NCI-H1694 (cell line): ENCODE measurements at places on chromosomes 12 and 14.

GRCh38 chr12:101076921-101077320 lies 133.1 kb downstream of the SLC5A8 start:
- DNase-seq = peak; percentile 43

DNA sequence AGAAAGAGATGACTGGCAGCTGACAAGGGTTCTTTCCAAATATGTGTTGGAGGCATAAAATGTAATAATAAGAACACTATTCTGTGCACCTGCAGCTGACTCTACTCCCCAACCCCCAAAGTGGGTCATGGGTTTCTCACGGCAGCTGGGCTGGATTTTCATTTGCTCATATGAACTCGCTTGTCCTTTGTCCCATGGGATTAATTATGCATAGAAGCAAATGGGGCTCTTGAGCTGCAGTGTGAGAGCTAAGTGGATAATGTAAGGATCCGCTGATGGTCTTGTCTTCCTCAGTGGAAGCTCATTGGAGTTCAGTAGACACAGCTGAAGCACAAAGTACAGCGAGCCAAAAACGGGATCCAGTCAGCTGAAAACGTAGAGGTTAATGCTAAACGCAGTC lies 46.3 kb downstream of the TTC8 start:
- DNase-seq = no peak

DNA sequence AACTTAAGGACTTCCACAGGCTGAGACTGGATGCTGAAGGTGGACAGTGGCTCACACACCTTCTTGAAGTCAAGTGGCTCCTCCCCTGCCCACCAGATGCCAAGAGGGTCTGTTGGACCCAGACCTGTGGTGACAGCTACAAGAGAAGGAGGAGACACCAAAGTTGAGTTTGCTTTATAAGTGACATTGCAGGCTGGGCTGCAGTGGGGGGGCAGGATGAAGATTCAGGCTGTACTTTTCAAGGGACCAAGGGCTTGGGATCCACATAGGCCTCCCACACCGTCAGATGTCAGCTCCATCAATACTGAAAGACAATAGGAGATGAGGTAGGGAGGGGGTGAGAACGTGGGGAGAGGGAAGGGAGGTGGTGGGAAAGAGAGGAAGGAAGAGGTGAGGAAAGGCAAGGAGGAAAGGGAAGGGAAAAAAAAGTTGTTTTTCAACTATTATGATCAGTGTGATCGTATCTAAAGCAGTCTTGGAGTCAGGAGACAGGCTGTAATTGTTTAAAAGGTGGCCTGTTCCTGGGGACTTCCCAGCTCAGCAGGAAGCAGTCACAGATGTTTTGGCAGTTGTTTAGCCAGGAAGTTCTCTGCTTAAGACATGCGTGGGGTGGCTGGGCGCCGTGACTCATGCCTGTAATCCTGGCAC lies 84.1 kb upstream of the RESF1 start:
- DNase-seq = no peak

DNA sequence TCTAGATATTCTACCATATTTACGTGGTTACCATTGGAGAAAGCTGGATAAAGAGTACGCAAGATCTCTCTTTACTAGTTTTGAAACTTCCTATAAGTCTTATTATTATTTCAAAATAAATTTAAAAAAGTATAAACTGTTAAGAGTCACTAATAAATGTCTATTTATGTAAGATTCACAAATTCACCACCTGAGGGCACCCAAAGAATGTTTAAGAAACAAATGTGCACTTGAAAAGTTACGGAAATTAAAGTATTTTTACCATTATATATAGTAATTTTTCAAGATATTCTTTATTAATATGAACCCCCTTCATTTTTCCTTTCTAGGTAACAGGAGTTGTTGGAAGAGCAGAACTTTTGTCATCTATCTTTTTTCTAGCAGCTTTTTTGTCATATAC lies 11.9 kb downstream of the TMTC3 start:
- DNase-seq = no peak

DNA sequence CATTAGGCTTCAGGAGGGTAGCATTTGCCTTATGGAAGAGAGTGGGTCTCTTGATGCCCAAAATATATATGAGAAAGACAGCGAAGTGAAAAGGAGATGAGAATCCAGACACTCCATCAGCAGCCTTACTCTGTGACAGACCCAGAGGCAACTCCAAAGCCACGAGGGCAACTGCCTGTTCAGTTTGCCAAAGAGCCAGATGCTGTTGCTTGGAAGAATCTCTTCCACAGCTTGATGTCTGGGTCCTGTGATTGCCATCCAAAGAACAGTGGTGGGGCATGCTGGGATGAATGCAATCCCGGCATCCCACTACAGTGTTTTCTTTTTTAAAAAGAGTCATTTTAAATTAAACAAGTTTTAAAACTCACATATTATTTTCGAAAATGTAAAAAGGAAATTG lies 10.9 kb upstream of the OTX2 start:
- peak; percentile 81 for DNase-seq

GRCh38 chr14:55583942-55584468 lies 4.0 kb downstream of the KTN1 start:
- DNase-seq = no peak

GRCh38 chr14:56115976-56116893 lies 2.0 kb upstream of the PELI2 start:
- DNase-seq = no peak

DNA sequence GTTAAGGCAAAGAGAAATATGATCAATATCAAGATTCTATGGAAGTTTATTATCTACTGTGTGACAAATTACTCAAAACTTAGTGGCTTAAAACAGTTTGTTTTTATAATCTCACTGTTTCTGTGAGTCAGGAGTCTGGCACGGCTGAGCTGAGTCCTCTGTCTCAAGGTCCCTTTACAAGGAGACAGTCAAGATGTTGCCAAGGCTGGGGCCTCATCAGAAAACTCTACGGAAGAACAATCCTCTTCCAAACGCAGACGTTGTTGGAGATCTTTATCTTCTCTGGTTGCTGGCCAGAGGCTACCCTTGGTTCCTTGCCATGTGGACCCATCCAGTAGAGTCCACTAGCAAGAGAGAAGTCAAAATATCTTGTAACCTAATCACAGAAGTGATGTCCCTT lies 100.6 kb upstream of the CCND2 start:
- no peak for DNase-seq

GRCh38 chr14:65131301-65131701 lies 29.0 kb upstream of the MAX start:
- DNase-seq = no peak

- DNase-seq = no peak
Measured at GRCh38 chr12:20368114-20368650, at the start of gene PDE3A. Gene PDE3A (plus strand): TSS chr12:20368537. CDS start chr12:20369285, 748 bp downstream.

DNA sequence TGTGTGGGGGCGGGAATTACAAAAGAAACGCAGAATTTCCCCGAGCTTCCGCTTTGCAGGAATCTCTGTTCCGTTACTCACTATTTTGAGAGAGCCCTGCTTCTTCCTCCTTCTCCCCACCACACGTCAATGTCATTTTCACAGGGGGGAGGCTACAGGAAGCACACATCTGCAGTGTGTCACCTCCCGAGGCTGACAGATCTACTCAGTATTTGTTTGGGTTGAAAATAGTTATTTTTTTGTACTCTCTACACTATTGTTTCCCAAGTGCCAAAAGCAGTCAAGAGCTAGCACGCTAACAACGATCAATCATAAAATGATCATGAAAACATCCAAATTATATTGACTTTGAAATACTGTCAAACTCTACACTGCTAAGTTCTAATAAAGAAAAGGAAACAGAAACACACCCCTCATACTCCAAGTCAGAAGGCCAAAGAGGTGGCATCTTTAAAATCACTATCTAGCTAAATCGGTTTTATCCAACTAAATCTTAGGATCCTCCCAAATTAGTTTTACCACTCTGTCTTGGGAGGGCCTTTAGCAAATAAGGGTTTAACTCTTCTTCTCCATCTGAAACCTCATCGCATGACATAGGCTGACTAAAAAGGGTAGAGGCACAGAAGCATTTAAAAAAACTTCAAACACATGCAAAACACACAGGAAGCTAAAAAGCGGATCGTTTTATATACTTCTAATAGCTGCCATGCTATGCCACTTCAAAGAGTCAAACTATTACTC lies 51.8 kb downstream of the FOXN3 start:
- no peak for DNase-seq

- no peak for DNase-seq
Measured at GRCh38 chr12:27814851-27815591, 35.0 kb upstream of the MANSC4 start.
